Neural progenitor cell (in vitro differentiated cells): ENCODE measurements at places on chromosomes 7 and 10. TPM values are rescaled to one million over a fixed set of nuclear protein-coding genes. Genes with fewer than 3 reads are reported as not detected.
A peak's percentile ranks its signal among the peaks of the same experiment; 100 is the strongest.

DNA sequence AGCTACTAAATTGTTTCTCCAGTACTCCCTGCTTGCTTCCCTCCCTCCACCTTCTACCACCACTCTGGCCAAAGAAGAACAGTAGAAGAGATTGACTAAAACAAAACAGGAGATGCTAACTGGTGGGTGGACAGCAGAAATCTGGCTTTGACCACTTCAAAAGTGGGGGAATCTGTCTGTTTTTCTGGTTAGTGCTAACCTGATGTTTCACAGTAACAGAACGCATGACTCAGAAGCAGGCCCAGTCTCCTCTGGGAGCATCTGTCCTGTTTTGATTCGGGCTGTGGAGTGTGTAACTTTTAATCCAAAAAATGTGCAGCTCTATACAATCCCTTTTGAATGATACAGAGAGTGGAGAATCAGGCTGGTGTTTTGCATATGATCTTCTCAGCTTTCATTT is 32.7 kb upstream of the ZNF438 start:
- no peak overlapping the region for H3K4me3 ChIP-seq
- no peak overlapping the region for H3K27ac ChIP-seq
- peaks cover 4% of the 10 kb centered on the region for H3K4me1 ChIP-seq
- no peaks in the 10 kb centered on the region for H3K36me3 ChIP-seq

- no peaks in the 10 kb centered on the region for H3K27me3 ChIP-seq
- no peaks in the 10 kb centered on the region for H3K36me3 ChIP-seq
- no peaks in the 10 kb centered on the region for H3K4me1 ChIP-seq
These were observed 203.9 kb downstream of the MDFIC start for GRCh38 chr7:115125750-115126149.

DNA sequence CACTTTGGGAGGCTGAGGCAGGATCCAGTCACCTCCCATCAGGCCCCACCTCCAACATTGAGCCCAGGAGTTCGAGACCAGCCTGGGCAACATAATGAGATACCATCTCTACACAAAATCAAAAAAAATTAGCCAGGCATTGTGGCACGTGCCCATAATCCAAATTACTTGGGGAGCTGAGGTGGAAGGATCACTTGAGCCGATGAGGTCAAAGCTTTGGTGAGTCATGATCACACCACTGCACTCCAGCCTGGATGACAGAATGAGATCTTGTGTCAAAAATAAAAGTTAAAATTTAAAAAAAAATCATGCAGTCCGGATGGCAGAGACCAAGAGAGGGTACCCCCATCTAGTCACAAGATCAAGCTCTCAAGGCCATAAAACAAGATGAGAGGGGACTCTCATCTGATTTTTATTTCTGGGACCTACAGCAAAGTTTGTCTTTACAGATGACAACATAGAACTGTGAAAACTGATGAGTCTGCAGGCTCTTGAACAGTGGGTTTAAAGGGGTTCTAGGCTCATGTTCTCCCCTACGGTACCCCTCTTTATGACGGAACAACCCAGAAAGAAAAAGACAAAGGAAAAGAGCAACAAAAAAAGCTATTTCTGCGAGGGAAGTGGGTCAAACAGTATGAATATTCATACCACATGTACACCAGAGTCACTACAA is 28.9 kb upstream of the CREB3L2 start:
- H3K27me3 ChIP-seq: no peaks in the 10 kb centered on the region
- peaks cover 5% of the 10 kb centered on the region for H3K4me1 ChIP-seq
- no peak overlapping the region for H3K4me3 ChIP-seq
- H3K36me3 ChIP-seq: no peaks in the 10 kb centered on the region
- H3K27ac ChIP-seq: no peak overlapping the region

Gene TMEM184A
- 0.17 and 0.22 TPM in 2 replicates for total RNA-seq

DNA sequence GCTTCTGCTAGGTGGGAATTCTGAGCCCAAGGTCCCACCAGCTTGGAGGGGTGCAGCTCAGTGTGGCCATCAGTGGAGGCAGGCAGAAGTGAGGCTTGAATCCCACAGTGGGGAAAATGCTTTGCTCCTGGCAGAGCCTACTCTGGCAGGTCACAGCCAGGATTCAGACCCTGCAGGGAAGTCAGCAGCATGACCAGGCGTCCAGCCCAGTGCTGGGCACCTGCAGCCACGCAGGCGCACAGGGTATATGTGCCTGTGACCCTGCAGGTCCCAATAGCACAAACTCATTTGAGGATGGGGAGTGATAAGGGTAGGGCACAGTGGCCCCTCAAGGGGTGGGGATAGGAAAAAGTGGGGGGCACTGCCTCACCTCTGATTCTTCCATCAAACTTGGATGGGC is 8.4 kb upstream of the AEBP1 start:
- H3K4me3 ChIP-seq: no peak overlapping the region
- H3K36me3 ChIP-seq: no peaks in the 10 kb centered on the region
- no peak for DNase-seq
- no peaks in the 10 kb centered on the region for H3K27me3 ChIP-seq

DNA sequence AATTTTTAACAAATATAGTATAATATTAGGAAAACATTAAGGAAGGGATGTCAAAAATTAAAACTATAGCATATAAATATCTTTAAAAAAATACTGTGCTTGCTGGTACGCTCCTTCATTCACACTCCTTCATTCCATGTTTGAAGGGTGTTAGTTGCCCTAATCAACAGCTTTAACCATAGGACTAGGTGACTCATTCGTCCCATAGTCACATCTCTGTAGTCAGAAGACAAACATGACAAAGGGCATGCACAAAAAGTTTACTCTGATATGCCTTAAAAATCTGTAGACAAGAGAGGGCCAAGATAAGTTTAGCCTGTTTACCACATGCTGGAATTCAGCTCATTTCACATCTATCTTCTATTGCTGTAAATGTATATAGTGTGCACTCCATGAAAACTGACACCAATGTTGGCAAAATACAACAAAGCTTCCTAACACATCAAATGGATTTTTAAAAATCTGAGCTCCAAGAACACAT is 646 bp downstream of the FAM13C start:
- no peak overlapping the region for H3K27ac ChIP-seq
- H3K27me3 ChIP-seq: peaks cover 36% of the 10 kb centered on the region
- H3K4me3 ChIP-seq: peak overlapping the region; percentile 62
- H3K4me1 ChIP-seq: peaks cover 18% of the 10 kb centered on the region

- DNase-seq: no peak
- H3K27ac ChIP-seq: no peak overlapping the region
- H3K27me3 ChIP-seq: no peaks in the 10 kb centered on the region
- no peaks in the 10 kb centered on the region for H3K4me1 ChIP-seq
- no peaks in the 10 kb centered on the region for H3K36me3 ChIP-seq
- no peak overlapping the region for H3K4me3 ChIP-seq
These were observed 60.3 kb downstream of the ATOH7 start for GRCh38 chr10:68171539-68172080.

DNA sequence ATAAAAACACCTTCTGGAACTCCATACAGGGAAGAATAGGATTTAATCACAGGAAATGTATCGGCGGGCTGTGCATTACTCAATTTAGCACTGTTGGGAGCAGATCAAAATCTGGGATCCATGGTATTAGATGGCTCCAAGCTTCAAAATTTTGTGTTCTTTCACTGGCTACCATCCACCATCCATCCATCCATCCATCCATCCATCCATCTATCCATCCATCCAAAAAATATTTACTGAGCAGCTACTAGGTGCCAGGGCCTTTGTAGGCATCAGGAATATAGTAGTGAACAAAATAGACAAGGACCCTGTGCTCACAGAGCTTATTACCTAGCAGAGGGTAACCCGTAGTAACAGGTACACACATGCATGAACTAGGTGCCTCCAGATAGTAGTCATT is 280.2 kb downstream of the CCDC3 start:
- peaks cover 8% of the 10 kb centered on the region for H3K4me1 ChIP-seq
- no peak overlapping the region for H3K4me3 ChIP-seq
- H3K27ac ChIP-seq: no peak overlapping the region
- no peaks in the 10 kb centered on the region for H3K27me3 ChIP-seq

DNA sequence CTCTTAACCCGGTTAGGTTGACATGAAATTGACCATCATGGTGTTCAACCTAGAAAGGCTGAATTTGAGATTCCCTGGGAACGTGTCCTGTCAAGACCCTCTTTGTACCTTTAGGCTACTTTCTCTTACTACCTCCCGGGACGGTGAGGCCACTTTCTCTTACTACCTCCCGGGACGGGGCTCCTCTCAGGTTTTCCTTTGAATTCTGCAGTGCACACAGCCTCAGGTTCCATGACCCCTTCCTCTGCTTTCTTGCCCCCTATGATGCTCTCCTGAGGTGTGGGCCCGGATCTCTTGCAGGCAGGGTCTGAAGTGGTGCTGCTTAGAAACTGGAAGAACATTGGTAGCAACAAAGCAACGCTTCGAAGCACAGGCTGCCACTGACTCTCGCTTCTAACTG is 155.3 kb downstream of the CAMK1D start:
- no peak for DNase-seq
- H3K4me3 ChIP-seq: no peak overlapping the region
- H3K4me1 ChIP-seq: peaks cover 12% of the 10 kb centered on the region
- H3K36me3 ChIP-seq: no peaks in the 10 kb centered on the region

DNA sequence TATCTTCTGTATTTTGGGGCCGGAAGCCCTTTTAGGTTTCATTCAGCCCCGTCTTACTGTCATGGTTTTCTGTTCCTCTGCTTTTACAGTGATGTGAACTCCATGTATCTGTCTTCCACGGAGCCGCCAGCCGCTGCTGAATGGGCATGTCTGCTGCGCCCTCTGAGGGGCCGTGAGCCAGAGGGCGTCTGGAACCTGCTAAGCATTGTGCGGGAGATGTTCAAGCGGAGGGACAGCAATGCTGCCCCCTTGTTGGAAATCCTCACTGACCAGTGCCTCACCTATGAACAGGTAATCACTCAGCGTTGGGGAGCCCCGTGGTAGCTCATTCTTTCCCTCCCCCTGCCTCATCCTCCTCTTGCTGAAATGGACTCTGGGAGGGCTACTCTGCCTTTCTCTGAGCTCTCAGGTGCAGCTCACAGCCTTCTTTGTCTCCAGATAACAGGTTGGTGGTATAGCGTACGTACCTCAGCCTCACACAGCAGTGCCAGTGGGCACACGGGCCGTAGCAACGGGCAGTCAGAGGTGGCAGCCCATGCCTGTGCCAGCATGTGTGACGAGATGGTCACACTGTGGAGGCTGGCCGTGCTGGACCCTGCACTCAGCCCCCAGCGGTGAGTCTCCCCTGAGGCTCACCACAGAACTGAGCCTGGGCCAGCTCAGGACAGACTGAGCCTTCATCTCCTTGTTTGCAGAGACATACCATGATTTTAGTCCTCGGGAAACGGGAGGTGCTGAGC is 5.7 kb downstream of the ZSWIM8 start:
- no peaks in the 10 kb centered on the region for H3K27me3 ChIP-seq
- H3K4me1 ChIP-seq: peaks cover 5% of the 10 kb centered on the region
- H3K27ac ChIP-seq: no peak overlapping the region
- no peak overlapping the region for H3K4me3 ChIP-seq

DNA sequence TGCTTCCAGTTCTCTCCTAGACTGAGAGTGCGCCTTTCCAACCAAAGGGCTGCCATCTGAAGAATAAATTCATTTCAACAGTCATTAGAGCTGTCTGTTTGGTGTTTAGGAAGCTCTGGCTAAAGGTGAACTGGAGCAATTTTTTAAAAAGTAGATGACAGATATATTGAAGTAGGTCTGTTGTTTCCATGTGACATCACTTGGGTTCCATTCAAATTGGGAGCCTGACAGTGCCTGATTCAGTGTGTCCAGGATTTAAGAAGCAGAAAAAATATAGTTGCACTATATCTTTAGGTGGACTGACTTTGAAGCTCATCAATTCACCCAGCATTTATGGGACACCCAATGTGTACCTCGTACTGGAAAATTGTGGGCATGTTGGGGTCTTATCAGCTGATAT is 367.7 kb downstream of the BBS9 start:
- H3K4me1 ChIP-seq: no peaks in the 10 kb centered on the region
- no peak overlapping the region for H3K27ac ChIP-seq
- H3K27me3 ChIP-seq: no peaks in the 10 kb centered on the region
- no peak overlapping the region for H3K4me3 ChIP-seq
- no peaks in the 10 kb centered on the region for H3K36me3 ChIP-seq

Gene CPED1
- total RNA-seq: not detected in 2 replicates

Gene ZNF804B
- total RNA-seq: not detected in 2 replicates

- no peak overlapping the region for H3K27ac ChIP-seq
- H3K4me3 ChIP-seq: no peak overlapping the region
- no peaks in the 10 kb centered on the region for H3K36me3 ChIP-seq
- DNase-seq: no peak
- H3K4me1 ChIP-seq: no peaks in the 10 kb centered on the region
These were observed 82.8 kb upstream of the TRIM24 start for GRCh38 chr7:138377306-138377705.

Gene CRYGN
- total RNA-seq: 1.1 TPM in 1 of 2 replicates, not detected in the other

GRCh38 chr7:111346219-111346618 is 216.1 kb downstream of the IMMP2L start:
- no peaks in the 10 kb centered on the region for H3K4me1 ChIP-seq
- H3K27me3 ChIP-seq: no peaks in the 10 kb centered on the region
- H3K36me3 ChIP-seq: no peaks in the 10 kb centered on the region
- DNase-seq: no peak
- no peak overlapping the region for H3K27ac ChIP-seq
- no peak overlapping the region for H3K4me3 ChIP-seq

Gene AKR1C8
- total RNA-seq: not detected in 2 replicates

DNA sequence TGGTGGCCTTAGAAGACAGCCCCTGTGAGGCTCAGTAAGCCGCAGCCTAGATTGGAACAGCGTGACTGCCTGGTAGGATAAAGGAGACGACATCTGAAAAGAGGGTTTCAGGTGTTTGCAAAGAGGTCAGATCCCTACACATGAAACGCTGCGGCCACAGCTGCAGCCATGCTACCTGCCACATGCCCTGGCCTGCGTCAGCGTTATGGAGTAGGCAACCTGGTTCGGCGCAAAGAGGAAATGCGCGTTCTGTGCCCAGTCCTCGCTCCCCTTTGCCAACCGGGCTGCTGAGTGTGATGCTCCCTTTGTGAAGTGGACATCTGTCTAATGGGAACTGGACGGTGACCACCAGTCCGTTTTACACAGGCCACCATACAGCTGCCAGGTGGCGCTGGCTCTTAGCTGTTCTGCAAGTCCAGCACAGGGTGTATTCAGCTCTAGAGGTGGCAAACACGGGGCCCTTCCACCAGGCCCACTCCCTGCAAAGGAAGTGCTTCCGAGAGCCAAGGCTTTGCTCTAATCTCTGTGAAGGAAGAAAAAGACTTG is 160.3 kb downstream of the CELF2 start:
- no peaks in the 10 kb centered on the region for H3K36me3 ChIP-seq
- DNase-seq: peak; percentile 34
- no peaks in the 10 kb centered on the region for H3K27me3 ChIP-seq
- H3K4me3 ChIP-seq: no peak overlapping the region

Gene ATOH7
- total RNA-seq: 0.93 TPM in 1 of 2 replicates, not detected in the other

Gene PRKG1
- total RNA-seq: 22.7 and 26.4 TPM in 2 replicates

GRCh38 chr7:146948703-146949102 is 832.1 kb downstream of the CNTNAP2 start:
- no peak overlapping the region for H3K4me3 ChIP-seq
- no peaks in the 10 kb centered on the region for H3K36me3 ChIP-seq
- H3K4me1 ChIP-seq: no peaks in the 10 kb centered on the region
- no peaks in the 10 kb centered on the region for H3K27me3 ChIP-seq
- DNase-seq: no peak
